ENCODE measurements at places on chromosomes 2 and 18. TPM values are rescaled to one million over a fixed set of nuclear protein-coding genes. Genes with fewer than 3 reads are reported as not detected.
A peak's percentile ranks its signal among the peaks of the same experiment; 100 is the strongest.

DNA sequence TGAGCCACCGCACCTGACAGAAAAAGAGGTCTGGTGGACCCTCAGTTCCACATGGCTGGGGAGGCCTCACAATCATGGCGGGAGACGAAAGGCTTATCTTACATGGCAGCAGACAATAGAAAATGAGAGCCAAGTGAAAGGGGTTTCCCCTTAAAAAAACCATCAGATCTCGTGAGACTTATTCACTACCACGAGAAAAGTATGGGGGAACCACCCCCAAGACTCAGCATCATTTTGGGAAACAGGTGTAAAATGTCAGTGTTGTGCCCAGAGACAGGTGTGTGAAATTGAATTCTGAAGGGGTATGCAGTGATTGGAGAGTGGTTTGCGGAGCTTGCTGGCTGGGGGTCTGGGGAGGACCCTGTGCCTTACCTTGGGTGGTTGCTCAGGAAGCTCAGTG, 4.6 kb upstream of the D2HGDH start:
- DNase-seq = no peak

DNA sequence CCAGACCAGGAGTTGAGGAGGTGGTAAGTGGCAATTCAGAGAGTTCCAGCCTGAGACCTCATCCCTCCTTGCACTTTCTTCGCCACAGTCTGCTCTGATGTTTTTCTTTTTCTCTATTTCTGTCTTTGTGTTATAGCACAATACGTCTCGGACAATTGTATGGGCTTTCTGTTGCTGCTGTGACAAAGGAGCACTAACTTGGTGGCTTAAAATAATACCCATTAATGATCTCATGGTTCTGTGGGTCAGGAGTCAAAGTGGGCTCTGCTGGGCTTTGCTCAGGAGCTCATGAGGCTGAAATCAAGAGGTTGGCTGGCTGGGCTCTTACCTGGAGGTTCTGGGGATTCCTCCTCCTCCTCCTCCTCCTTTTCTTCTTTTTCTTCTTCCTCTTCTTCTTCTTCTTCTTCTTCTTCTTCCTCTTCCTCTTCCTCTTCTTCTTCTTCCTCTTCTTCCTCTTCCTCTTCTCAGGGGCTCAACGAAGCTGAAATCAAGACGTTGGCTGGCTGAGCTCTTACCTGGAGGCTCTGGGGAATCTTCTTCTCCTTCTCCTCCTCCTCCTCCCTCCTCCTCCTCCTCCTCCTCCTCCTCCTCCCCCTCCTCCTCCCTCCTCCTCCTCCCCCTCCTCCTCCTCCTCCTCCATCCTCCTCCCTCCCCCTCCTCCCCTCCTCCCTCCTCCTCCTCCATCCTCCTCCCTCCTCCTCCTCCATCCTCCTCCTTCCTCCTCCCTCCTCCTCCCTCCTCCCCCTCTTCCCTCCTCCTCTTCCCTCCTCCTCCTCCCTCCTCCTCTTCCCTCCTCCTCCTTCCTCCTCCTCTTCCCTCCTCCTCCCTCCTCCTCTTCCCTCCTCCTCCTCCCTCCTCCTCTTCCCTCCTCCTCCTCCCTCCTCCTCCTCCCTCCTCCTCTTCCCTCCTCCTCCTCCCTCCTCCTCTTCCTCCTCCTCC, 104.0 kb downstream of the GATA6 start:
- DNase-seq = no peak

DNA sequence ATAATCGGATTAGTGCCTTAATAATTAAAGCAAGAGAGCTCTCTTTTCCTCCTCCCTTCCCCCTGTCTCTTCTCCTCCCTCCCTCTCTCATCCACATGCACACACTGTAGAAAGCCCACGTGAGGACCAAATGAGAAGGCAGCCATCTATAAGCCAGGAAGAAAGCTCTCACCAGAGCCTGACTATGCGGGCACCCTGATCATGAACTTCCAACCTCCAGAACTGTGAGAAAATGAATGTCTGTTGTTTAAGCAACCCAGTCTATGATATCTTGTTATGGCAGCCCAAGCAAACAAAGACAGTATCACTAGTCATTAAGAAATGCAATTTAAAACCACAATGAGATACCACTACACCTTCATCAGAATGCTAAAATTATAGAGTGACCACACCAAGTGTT, 220.3 kb downstream of the EN1 start:
- DNase-seq = no peak

GRCh38 chr2:110858135-110858725, 125.9 kb downstream of the ACOXL start:
- no peak for DNase-seq

The SCYGR4 gene
- total RNA-seq = not detected

GRCh38 chr2:197191177-197191939, 119.2 kb downstream of the ANKRD44 start:
- DNase-seq = no peak

GRCh38 chr2:30332791-30333453, 101.6 kb downstream of the LBH start:
- DNase-seq = no peak

DNA sequence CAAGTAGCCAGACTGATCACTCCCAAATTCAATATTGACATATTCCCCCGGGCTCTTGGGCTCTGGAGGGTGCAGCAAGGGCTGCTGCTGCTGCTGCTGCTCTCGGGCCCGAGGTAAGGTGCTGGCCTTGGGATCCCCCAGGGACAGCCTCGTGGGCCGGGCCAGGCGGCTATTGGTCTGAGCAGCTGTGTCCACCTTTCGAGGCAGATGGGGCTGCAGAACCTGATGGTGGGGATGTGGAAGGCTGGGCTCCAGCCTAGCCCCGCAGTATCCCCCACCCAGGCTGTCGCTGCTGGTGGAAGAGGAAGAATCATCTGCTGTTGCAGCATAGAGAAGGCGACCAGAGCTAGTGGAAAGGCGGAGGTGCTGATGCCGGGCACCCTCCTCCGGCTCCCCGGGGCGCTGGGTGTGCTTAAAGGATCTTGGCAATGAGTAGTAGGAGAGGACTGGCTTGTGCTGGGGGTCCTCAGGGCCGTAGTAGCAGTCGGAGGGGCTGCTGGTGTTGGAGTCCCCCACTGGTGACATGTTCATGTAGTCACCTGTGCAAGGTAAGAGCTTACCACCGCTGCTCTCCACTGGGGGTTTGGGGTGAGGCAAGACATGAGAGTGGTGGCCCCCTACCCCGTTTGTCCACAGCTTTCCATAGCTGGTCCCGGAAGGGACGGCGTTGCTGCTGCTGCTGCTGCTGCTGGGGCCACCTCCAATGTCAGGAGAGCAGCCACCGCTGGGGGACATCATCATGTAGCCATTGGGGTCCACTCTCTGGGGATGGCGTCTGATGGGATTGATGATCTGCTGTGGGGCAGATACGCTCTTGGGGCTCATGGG, 3.4 kb downstream of the IRS1 start:
- peak; percentile 34 for DNase-seq

- no peak for DNase-seq
Observed at GRCh38 chr18:12820506-12820905, 63.5 kb downstream of the PTPN2 start.

DNA sequence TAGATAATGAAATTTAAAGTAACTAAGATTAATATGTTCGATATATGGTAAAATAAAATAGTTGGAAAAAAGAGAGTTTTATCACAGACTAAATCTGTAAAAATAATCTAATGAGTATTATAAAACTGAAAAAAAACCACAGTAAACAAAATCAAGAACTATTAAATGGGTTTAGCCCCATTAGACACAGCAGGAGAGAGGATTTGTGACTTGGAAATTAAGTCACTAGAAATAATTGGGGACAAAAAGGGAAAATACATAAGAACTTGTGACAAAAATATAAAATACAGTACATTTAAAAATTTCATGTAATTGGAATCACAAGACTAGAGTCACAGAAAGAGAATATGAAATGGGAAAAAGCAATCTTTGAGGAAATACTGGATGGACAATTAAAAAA, 1114.6 kb upstream of the KLHL29 start:
- no peak for DNase-seq

DNA sequence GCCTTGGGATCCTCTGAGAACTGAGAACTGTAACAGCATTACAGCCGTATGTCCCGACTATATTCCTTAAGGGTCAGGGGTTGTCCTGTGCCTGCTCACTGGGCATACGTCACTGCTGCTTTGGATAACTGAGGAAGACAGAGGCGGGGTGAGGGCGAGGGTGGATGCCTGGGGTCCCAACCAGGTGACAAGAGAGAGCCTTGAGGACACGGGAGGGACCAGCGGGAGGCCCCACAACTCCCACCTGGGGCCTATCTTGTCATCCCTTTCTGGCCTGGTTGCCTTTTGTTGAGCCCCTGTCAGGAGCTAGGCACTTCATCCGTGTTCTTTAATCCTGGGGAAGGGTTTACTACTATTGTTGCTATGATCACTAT, 28.8 kb downstream of the INPP5D start:
- DNase-seq = no peak

DNA sequence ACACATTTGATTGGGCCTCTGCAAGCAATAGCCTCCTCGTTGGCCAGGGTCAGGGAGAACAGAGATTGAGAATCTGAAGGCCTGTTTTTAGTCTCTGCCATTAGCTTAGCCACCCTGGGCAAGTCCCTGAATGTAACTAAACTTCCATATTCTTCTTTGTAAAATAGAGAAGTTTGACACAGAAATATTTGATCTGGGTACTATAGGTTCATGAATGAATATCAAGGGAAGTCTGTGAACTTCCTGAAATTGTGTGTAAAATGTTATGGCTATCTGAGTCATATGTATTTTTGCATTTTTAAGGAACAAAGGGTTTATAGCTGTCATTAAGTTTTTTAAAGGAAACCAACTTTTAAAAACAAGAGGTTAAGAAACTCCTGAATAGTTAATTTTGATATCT, 23.2 kb downstream of the RND3 start:
- no peak for DNase-seq

DNA sequence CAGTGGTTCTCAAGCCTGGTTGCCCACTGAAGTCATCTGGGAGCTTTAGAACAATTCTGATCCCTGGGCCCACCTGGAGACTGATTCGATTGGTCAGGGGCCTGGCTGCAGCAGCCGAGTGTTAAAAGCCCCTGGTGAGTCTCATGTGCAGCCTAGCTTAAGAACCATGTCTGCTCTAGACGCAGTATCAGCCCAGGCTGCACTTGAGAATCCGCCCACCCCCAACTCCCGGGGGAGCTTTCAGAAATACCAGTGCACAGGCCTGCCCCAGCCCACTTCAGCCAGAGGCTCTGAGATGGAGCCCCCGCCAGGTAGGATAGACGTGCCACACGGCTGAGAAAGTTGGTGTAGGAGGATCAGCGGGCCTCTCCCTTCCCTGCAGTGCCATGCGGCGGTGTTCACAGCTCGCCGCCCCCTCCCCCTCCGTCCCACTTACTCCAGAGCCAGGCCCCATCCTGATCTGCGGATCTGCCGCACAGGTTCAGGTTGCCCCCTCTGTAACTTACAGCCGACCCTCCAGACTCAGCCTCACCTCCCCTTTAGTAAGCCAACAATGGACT, 209.0 kb upstream of the RAB12 start:
- no peak for DNase-seq

DNA sequence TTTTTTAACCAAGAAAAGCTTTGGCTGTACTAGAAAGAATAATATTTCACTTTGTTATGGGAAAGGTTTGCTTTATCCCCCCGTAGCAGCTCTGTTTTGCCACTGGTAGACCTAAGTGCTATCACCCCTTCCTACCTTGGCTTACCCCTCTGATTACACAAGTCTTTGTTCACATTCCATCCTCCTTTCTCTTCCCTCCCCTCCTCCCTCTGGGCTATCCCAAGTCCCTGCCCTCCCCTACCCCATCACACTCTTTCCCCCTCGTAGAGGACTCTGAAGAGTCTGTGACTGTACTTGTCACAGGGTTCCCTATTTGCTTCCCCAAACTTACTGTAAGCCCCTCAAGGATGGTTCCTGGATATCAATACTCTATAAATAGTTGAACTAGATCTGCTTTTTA, 152.9 kb upstream of the NOSTRIN start:
- no peak for DNase-seq

- no peak for DNase-seq
Observed at GRCh38 chr2:136495636-136496035, 269.7 kb upstream of the THSD7B start.

The INHBB gene
- not detected for total RNA-seq

DNA sequence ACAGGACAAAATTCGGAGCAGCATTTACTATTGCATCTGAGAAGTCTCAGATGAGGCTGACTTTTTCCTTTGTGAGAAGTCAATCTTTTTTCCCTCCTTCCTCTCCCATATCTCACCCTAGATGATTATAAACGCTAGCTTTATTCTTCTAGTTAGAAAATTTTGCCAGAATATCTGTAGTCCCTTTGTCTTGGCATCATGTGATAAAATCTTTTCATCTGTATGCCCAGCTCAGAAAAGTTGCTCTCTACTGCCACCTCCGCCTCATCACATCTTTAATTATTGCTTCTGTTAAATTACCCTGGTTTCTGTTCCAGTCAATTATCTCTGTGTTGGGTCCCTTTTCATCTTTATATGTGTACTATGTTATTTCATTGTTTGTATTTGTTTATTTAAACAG, 210.8 kb upstream of the SLC35G4 start:
- DNase-seq = peak; percentile 15

The ZNF236 gene
- 8.0 TPM for total RNA-seq

DNA sequence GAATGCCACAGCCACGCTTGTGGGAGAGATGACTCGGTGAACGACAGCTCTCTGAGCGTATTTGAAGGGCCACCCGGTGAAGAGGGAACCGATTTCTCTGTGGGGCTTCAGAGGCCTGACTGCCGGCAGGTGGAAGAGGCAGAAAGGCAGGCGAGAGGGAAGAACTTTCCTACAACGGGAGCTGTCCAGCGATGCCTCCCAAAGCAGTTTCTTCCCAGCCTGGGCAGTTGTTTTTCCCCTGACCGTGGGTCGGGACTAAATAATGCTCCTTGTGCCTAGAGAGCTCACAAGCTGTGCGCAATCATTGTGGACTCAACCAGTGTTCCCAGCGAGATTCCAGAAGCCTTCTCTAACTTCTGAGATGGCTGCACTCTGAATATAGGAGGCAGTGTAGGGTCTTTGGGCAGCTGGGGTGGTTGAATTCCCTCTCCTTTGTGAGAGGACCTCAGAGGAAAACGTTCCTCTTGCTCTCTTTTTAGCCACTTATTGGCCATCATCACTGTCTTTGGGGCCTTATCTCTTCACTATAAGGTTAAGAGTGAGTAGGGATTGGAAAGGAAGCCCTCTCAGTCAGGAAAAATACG, 710 bp downstream of the SEC11C start:
- peak; percentile 53 for DNase-seq

The RNF144A gene
- total RNA-seq = 0.17 TPM

DNA sequence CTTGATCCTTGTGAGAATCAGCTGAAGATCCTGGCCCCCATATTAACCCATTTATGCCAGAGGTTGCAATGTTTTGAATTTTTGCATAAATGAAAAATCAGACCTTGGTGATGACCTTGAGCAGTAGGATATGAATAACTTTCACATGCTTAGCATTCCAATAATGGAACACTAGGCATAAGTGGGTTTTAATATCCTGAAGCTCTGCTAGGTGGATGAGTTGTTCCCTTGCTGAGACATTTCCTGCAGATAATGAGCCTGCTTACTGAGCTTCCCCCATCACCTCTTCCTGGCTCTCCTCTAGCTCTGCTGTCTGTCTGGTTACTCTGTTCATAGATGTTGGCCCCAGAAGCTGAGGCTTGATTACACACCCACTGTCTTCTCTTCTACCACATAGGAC, 25.5 kb upstream of the SEC11C start:
- DNase-seq = no peak

The SLC4A5 gene
- total RNA-seq = under 0.01 TPM

The SLC23A3 gene
- total RNA-seq = 1.8 TPM

GRCh38 chr18:55300936-55301531, 287.0 kb downstream of the TCF4 start:
- DNase-seq = no peak

GRCh38 chr2:200211643-200212042, 94.8 kb upstream of the SPATS2L start:
- no peak for DNase-seq

The RAB6D gene
- total RNA-seq = under 0.01 TPM

GRCh38 chr2:207530160-207531031, 634 bp downstream of the CREB1 start:
- peak; percentile 25 for DNase-seq

Data from fibroblast of lung (primary cell).